Myocyte (in vitro differentiated cells): ENCODE measurements at places on chromosomes 5 and 9. TPM values are rescaled to one million over a fixed set of nuclear protein-coding genes. Genes with fewer than 3 reads are reported as not detected.
A peak's percentile ranks its signal among the peaks of the same experiment; 100 is the strongest.

DMRT2 gene
- total RNA-seq = not detected in 2 replicates

CD180 gene
- total RNA-seq = 0.51 TPM in 1 of 2 replicates, not detected in the other

CCL28 gene
- total RNA-seq = 0.05 and 0.43 TPM in 2 replicates

TTLL11 gene
- 12.1 and 13.5 TPM in 2 replicates for total RNA-seq

MAMDC2 gene
- 93.5 and 163 TPM in 2 replicates for total RNA-seq

OR1N2 gene
- total RNA-seq = not detected in 2 replicates

LHX3 gene
- total RNA-seq = not detected in 2 replicates

GPR21 gene
- 0.42 TPM in 1 of 2 replicates, not detected in the other for total RNA-seq

DBH gene
- total RNA-seq = 0.16 and 1.5 TPM in 2 replicates

PCDHB8 gene
- 9.5 and 10.4 TPM in 2 replicates for total RNA-seq

CDH6 gene
- not detected in 2 replicates for total RNA-seq

ZBED3 gene
- 0.53 and 0.68 TPM in 2 replicates for total RNA-seq

LPAR1 gene
- total RNA-seq = 46.0 and 61.3 TPM in 2 replicates

LCN10 gene
- total RNA-seq = not detected in 2 replicates

HTR1A gene
- total RNA-seq = not detected in 2 replicates

DNA sequence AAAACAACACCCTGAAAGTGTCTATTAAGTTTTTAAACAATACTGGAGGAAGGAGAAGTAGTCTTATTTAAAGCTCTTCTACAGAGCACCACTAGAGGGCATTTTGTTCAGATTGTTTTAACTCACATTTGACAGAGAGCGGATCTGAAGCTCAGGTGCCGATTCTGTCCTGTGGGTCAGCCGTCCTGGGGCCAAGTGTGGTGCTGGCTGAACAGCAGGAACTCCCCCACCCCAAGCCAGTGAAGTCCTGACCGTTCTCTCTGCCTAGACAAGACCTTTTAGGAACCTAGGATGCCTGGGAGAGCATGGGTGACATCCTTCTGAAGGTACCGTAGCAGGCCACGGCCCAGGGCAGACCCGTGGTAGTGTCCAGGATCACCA is 3.9 kb downstream of the EXOC3 start:
- DNase-seq = no peak

- peak; percentile 28 for DNase-seq
Measured at GRCh38 chr5:9622971-9623421, 7.2 kb downstream of the TAS2R1 start.

- DNase-seq = peak; percentile 24
Measured at GRCh38 chr9:13529321-13530104, 250.0 kb upstream of the MPDZ start.

GRCh38 chr9:15670894-15671293 is 118.1 kb downstream of the CCDC171 start:
- DNase-seq = no peak

- peak; percentile 18 for DNase-seq
Measured at GRCh38 chr5:106964132-106964531, 706.6 kb downstream of the EFNA5 start.

DNA sequence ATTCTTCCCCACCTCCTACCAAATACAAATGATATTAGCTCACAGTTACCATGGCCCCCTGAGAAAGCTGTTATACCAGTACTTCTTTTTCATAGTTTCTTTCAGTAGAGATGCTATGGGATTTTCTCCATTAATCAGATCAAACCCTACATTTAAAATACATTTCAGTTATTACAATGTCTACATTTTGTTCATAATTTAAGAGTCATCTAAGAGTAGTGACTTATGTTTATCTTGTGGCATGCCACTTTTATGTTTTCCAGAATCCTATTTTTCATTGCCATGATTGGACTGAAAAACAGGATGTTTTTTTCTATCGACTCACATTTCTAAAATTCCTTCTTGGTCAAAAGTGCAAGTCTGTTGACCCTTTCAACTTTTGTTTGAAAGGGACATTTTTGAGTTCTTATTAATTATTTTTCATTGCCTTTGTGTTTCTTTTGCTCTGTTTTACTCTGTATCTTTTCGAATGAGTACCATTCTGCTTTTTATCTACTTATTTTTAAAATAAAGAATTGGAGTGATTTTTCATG is 77.4 kb upstream of the ANXA1 start:
- peak; percentile 9 for DNase-seq

GRCh38 chr9:2260417-2261306 is 245.5 kb downstream of the SMARCA2 start:
- peak; percentile 67 for DNase-seq

GRCh38 chr5:58012801-58013315 is 447.0 kb downstream of the PLK2 start:
- no peak for DNase-seq

DNA sequence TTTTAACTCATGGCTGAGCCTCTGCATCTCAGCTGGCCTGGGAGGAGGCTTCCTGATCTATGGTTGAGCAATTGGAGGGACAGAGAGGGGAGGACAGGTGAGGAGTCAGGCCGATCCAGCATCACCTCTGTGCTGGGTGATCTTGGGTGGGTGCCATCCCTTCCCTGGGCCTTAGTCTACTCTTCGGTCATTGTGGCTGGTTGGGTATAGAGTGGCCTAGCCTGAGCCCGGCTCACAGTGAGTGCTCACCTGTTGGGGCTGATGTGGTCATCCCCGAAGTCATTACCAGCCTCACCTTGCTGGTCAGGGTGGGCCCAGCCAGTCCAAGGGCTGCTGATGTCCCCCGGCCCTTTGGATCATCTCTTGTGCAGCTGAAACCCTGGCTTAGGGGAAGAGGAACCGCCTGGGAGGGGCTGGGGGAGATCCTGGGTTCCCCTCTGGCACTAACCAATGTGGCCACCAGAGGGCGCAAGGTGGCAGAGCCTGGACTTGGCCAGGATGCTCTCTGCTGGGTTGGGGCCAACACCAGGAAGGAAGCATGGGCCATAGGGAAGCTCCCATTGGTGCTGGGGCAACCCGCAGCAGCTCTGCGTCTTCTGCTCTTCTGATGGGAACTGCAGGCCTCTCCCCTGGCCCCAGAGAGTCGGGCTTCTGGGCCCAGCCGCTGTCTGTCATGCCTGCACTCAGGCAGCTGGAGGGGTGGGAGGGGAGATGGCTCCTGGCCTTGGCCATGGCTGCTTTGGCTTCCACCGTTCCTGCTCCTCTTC is 17.3 kb upstream of the ODF2 start:
- DNase-seq = peak; percentile 77

DNA sequence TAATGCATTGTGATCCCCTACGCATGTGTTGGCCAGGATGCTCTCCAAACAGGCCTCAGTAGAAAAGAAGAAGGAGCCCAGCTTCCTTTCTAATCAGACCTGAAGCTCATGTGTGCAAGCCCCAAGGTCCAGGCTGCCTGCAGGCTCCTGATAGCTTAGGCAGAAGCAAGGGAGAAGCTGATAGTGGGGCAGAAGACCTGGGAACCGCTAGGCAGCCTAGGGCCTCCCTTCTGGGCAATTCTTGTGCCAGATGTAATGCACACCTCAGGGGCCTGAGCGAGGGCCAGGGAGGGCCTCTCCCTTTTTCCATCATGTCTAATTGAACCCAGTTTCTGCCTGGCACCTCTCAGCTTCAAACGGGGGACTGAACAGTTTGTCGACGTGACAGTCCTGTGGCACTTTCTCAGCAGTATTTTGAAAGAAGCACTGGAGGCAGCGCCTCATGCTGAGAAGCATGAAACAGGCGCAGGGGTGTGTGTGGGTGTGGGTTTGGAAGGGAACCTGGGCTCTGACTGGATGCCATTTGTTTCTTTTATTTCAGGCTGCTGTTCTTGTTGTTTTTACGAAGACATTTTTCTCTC is 212.8 kb downstream of the PIK3R1 start:
- DNase-seq = no peak

GRCh38 chr9:89400403-89401116 is 82.3 kb downstream of the SECISBP2 start:
- DNase-seq = no peak

- no peak for DNase-seq
Measured at GRCh38 chr9:69279733-69280132, 45.3 kb upstream of the ENTREP1 start.

GRCh38 chr5:18798058-18798457 is 1163.8 kb downstream of the TAF11L14 start:
- DNase-seq = no peak

GRCh38 chr5:113234546-113234945 is 200.2 kb downstream of the TSSK1B start:
- no peak for DNase-seq

- DNase-seq = peak; percentile 23
Measured at GRCh38 chr5:102617191-102618187, 118.7 kb upstream of the SLCO6A1 start.

DNA sequence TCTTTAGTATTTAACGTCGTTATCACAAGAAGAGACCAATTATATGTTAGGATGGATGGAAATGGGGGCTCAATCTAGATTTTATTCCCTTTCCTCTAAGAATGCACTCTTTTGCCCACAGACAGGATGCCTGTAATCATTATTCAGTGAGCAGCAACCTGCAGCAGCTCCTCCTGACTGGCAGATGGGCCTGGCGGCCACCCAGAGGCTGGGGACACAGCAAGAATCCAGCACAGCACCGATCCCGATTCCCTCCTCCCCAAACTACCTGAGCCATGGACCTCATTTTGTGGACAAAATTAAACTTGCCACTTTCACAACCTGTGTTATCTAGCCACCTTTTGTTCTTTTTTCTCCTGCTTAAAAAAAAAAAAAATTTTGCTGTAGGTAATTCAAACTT is 101.0 kb downstream of the USP20 start:
- no peak for DNase-seq

DNA sequence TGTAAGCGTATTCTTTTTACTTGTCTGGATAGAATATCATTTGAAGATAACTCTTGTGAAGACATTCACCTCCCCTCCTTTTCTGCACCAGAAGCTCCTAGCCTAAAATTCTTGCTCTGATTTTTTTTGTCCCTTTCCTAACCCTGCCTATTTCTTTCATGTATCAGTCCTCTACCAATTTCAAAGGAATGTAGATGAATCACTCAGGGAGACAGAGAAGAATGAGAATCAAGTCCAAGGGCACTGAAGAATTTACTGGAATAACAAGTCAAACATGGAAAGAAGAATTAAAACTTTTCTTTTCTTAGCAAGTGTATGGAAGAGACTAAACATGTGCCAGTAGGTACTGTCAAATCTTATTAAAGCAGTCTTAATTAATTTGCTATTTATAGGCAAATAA is 618.7 kb downstream of the DNAH5 start:
- DNase-seq = peak; percentile 9

GRCh38 chr5:138833080-138833479 is 42.1 kb downstream of the LRRTM2 start:
- no peak for DNase-seq

DNA sequence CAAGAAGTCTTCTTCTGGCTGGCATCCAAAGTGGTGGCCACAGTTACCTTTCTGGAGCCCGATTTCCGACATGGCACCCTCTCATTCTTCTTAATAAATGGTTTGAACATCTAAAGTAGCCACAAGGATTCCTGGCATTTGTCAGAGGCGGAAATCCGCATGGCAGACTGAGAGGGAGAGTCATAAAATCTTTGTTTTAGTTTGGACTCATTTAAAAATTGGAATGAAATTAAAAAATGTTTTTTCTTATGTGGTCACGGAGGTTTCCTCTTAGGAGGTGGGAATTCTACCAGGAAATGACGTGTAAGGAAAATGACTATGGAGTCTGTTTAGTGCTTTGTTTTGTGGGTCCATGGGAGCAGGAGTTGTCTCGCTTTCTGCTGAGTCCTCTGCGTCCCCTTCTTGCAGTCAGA is 133.0 kb upstream of the PTCH1 start:
- DNase-seq = peak; percentile 9

GRCh38 chr9:33781736-33782135 is 13.6 kb upstream of the PRSS3 start:
- no peak for DNase-seq

GRCh38 chr5:138240650-138241385 is 27.7 kb upstream of the CDC23 start:
- DNase-seq = no peak

GRCh38 chr5:6910950-6911349 is 197.7 kb downstream of the TENT4A start:
- DNase-seq = no peak

GRCh38 chr5:1138445-1139245 is 26.8 kb upstream of the SLC12A7 start:
- DNase-seq = no peak

DNA sequence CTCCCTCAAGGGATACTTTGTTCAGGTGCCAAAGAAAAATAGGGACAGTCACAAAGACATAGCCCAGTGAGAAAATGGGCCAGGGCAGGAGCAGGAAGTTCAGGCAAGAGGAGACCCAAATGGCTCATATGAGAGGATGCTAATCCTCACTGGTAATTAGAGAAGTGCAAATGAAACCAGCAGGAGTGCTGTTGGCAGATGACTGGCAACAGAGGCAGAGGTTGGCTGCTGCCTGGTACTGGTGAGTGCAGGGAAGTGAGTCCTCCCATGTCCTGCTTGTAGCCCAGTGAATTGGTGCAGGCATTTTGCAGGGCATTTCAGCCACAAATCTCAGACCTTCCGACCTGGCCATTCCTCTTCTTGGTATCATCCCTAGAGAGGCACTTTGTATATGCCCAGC is 23.5 kb downstream of the ODF2 start:
- no peak for DNase-seq

GRCh38 chr5:87401626-87402025 is 11.1 kb downstream of the CCNH start:
- DNase-seq = no peak

- no peak for DNase-seq
Measured at GRCh38 chr5:100496296-100496695, 38.9 kb upstream of the FAM174A start.

- DNase-seq = no peak
Measured at GRCh38 chr5:52878656-52879055, 90.9 kb downstream of the ITGA1 start.
